Activated T-cell treated with anti-CD3 and anti-CD28 coated beads for 24 hours (primary cell): ENCODE measurements at places on chromosomes 11 and 22.

- DNase-seq: no peak
Observed at GRCh38 chr11:96146765-96147164, 196.2 kb downstream of the MAML2 start.

GRCh38 chr11:31809857-31810778 lies 1.0 kb downstream of the PAX6 start:
- DNase-seq: no peak

- DNase-seq: no peak
Observed at GRCh38 chr11:86582898-86583297, 89.5 kb downstream of the ME3 start.

DNA sequence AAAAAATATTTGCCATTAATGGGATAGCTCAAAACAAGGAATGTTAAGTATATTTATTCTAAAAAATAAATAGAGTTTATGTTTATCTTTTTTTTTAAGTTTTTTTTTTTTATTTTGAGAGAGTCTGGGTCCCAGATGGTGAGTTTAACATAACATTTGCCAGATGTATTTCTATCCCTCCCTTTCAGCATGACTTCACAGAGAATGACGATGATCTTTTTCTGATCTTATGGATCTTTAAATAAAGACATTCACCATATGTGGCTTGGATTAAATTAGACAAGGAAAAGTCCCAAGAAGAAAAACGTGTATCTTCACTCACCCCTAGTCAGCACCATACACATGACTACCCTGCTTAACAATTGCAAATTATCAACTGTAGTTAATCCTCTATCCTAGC lies 839.8 kb upstream of the CNTN5 start:
- no peak for DNase-seq

DNA sequence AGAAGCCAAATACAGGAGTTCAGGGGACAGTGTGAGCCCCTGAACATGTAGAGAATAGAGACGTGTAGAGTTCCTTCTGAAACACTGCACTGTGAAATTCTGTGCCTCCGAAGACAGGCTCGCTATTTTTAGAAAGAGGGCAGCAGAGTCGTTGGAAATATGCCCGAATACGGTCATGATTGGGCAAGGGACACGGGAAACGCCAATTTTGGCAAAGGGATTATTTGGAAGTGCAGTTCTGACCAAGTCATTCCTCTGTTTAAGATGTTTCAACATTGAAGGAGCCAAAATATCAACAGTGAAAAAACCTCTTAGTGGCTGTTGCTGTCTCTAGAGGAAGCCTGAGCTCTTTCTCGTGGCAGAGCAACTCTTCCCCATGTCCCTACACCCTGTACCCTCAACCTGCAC lies 9.5 kb upstream of the CBX6 start:
- no peak for DNase-seq

- no peak for DNase-seq
Observed at GRCh38 chr11:84607975-84608836, 1018.9 kb downstream of the DLG2 start.

DNA sequence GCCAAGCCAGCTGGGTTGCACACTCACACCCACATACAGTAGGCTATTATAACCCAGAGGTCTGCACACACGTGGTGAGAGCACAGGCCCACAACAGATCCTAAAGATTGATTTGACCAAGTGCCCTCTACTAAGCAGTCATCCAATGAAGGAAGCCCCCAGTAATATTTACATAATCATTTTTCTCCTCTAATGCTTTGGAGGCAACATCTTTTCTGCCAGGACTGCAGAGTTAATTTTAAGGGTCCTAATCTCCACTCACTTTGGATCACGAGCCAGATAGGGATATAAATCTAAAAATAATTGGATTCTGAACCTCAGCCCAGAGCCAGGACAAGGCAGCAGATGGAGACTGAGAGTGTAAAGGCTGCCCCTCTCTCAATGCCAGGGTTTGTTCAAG lies 49.1 kb upstream of the MTNR1B start:
- no peak for DNase-seq

GRCh38 chr22:27912101-27912500 lies 7.0 kb downstream of the PITPNB start:
- DNase-seq: no peak
